GM23248 (cell line): ENCODE measurements at places on chromosomes 11 and 22.
A peak's percentile ranks its signal among the peaks of the same experiment; 100 is the strongest.

GRCh38 chr11:6391537-6392134 is 1.4 kb downstream of the SMPD1 start:
- DNase-seq = no peak

DNA sequence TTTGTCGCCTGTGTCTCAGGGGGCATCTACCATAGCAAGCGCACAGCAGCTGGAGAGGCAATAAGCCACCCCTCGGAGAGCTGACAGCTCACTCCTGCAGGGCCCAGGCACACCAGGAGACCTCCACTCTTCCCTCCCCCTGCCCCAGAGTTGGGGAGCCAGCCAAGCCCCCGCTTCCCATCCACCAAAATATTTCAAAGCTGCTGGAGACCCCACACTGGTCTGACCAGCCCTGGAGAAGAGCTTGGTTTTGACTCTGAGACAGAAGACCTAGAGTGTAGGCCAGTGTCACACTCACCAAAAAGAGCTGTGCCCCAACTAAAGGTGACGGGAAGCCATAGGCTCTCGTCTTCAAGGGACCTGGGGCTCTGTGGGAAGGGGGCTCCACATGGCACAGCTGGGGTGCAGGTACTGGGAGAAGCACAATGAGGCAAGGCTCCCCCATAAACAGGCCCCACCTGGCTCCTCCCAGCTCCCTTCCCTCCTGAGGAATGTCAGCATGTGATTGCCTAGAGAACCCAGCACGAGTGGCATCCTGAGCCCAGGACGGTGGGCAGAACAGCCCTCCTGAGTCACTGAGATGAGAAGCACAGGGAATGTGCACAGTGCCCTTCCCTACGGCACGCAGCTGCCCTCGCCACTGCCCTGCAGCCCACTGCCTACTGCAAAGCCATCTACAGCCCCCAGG is 5.8 kb upstream of the GNAZ start:
- DNase-seq = no peak

GRCh38 chr11:40204228-40204627 is 1255.2 kb downstream of the LRRC4C start:
- DNase-seq = no peak

GRCh38 chr22:37260901-37261336 is 16.9 kb upstream of the RAC2 start:
- peak; percentile 78 for DNase-seq
